Dermis microvascular lymphatic vessel endothelial cell (primary cell): ENCODE measurements at places on chromosomes 12 and 14. TPM values are rescaled to one million over a fixed set of nuclear protein-coding genes. Genes with fewer than 3 reads are reported as not detected.

The OTUB2 gene
- 0.64 and 0.89 TPM in 2 replicates for total RNA-seq

The GALNT9 gene
- total RNA-seq = under 0.01 TPM in 1 of 2 replicates, not detected in the other

The KCNMB4 gene
- total RNA-seq = 0.39 and 0.51 TPM in 2 replicates

The PRKD1 gene
- total RNA-seq = 4.5 and 7.2 TPM in 2 replicates

The KRT77 gene
- total RNA-seq = not detected in 2 replicates

The OR11H12 gene
- not detected in 2 replicates for total RNA-seq

The BCL7A gene
- 6.0 and 9.6 TPM in 2 replicates for total RNA-seq

The SCFD1 gene
- 42.2 TPM in 2 replicates for total RNA-seq
